ENCODE measurements at places on chromosomes 12 and 14.
A peak's percentile ranks its signal among the peaks of the same experiment; 100 is the strongest.

DNA sequence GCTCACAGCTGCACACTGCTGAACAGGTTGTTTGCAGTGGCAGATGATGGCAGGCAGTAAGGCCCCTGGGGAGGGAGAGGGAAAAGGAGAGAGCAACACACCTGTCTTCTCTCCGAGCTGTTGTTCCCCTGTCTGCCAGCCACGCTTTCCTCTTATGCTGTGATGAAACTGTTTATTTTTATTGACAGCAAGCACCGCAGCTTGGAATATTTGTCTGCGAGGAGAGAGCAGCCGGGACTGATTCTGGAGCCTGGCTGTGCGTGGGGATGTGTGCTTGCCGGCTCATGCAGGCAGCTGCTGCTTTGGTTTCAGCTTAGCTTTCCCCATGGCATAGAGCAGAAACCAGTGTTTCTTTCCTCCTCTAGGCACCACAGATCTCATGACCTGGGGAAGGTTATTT, 58.7 kb upstream of the KCNA5 start:
- no peak for DNase-seq

GRCh38 chr12:10033783-10034545, 3.5 kb downstream of the CLEC9A start:
- no peak for DNase-seq

DNA sequence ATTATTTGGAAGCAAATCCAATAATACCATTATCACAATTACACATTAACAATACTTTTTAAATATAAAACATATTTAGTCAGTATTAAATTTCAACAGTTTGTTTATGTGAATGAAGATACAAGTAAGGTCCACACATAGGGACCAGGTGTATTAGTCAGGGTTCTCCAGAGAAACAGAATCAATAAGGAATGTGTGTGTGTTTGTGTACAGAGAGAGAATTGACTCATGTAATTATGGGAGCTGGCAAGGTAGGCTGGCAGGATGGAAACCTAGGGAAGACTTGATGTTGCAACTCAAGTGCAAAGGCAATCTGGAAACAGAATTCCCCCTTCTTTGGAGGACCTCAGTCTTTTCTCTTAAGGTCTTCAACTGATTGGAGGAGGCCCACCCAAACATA, 123.2 kb upstream of the OTX2 start:
- no peak for DNase-seq

GRCh38 chr12:123232472-123232806, 502 bp downstream of the MPHOSPH9 start:
- no peak for DNase-seq

- no peak for DNase-seq
Measured at GRCh38 chr12:562634-563033, 100.6 kb downstream of the NINJ2 start.

- DNase-seq: no peak
Measured at GRCh38 chr14:74240794-74241651, 1.8 kb downstream of the VSX2 start.

DNA sequence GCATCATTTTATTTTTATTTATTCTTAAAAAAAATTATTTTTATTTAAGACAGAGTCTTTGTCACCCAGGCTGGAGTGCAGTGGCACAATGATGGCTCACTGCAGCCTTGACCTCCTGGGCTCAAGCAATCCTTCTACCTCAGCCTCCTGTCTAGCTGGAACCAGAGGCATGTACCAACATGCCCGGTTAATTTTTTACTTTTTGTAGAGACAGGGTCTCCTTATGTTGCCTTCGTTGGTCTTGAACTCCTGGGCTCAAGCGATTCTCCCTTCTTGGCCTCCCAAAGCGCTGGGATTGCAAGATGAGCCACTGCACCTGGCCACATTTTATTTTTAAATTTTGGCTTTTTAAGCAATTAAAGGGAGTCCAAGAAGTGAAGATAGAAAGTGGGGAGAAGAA, 21.4 kb downstream of the TTC6 start:
- no peak for DNase-seq

DNA sequence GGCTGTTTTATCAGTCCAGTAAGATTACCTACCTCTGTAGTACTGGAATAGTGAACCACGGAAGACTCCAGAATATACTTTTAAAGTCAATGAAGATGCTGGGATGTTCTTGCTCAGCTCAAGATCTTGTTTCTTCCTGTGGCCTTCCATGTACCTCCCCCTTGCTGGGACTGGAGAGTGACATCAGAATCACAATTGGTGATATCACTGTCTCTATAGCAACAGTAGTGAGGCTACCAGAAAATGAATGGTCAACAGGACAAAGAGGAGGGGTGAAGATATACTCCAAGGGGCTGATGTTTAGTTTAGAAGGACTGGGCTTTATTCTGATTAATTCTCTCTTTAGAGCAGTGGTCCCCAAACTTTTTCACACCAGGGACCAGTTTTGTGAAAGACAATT, 3.8 kb downstream of the AKAP3 start:
- no peak for DNase-seq

DNA sequence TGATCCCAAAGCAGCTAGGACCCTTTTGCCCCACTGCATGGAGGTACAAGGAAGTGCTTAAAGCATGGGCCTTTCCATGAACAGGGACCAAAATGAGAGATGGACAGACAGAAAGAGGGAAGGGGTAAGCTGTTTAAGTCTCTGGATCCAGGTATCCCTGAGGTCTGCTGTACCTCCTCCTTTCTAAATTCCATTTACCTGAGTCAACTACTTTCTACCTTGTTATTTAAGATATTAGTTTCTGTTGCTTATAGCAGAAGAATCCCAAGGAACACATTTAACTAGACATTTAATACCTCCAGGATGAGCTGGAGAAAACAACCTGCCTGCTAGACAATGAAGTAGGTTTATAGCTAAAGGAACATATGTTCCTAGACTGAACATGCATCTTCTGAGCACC, 157.6 kb upstream of the TMCC3 start:
- no peak for DNase-seq

- DNase-seq: no peak
Measured at GRCh38 chr12:93025145-93026103, 96.3 kb upstream of the EEA1 start.

- no peak for DNase-seq
Measured at GRCh38 chr12:20361416-20361815, 6.9 kb upstream of the PDE3A start.

GRCh38 chr12:99498756-99499155, 148.8 kb upstream of the GARIN6 start:
- DNase-seq: peak; percentile 4

DNA sequence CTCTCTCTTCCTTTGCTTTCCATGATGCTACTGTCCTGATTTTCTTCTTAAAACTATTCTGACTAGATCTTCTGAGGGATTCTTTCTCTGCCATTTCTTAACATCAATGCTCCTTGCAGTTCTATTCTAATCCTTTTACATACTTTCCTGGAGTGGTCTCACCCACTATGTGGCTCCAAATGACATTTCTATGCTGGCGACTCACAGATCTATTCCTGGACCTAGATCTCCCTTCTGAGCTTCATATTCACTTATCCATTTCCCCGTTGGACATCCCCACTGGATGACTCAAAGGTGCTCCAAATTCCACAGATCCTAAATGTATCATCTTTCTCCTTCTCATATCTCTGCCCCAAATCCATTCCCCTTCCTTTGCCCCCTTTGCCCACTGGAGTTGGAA, 4.1 kb downstream of the TEP1 start:
- no peak for DNase-seq

DNA sequence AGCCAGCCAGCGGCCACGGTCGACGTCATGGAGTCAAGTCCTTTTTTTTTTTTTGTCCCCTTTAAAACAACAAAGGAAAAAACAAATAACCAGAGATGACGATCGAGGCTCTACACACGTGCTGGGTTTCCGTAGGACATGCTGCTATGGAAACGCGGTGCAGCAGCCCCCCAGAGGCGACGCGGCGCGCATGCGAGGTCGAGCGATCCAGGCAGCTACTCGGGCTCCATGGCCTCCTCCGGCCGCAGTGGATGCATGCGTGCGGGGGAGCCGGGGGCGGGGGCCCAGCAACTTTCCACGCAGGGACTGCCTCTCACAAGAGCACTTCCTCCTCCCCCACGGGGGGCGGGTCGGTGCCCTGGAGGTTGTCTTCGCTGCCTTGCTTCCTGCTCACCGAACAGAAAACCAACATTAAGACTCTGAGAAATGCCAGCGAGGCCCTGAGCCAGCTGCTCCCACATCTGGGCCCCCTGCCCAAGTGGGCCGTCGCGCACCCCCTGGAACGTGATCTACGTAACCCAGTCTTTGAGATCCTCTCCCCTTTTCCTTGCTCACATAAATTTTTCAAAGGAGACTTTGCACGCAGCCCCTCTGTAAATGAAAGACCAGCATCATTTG, 30.7 kb downstream of the P2RX4 start:
- DNase-seq: no peak

- DNase-seq: no peak
Measured at GRCh38 chr14:63517354-63517753, 25.8 kb downstream of the PPP2R5E start.

- no peak for DNase-seq
Measured at GRCh38 chr12:9273276-9273675, 65.1 kb upstream of the PZP start.

DNA sequence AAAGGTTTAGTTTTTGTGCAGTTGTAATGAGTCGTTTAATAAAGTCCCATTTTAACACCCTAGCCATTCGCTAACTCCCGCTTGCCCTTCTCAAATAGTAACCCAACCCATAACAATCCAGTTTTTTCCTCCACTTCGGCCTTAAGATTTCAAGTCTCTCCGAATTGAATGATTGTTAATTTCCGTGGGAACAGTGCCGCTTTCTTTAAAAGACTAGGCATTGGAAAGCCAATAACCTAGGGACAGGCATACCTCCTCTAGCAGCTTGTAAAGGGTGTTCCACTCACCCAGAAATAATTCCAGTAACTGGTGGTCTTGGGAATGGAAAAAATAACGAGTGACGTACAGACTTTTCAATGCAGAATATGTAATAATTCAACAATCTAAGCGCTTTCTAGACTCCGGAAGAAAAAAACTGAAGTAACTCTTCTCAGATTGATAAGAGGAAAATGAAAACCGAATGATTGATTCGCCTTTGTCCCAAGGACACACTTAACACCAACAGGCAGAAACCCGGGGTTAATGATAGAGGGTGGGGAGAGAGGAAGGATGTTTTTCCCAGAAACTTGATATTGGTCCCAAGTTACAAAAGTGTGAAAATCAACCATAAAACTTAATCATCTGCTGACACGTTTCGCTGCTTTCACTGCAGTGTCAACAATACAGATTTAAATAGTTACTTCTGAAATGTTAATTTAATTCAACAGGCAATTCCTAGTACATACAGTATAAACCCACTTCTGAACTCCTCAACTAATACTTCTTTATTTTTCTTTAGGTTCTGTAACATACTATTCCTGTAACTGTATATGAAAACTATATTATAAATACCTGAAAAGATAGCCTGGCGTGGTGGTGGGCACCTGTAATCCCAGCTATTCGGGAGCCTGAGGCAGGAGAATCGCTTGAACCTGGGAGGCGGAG, 1.0 kb upstream of the SINHCAF start:
- DNase-seq: no peak

GRCh38 chr12:109926016-109926415, 25.9 kb downstream of the TCHP start:
- no peak for DNase-seq

DNA sequence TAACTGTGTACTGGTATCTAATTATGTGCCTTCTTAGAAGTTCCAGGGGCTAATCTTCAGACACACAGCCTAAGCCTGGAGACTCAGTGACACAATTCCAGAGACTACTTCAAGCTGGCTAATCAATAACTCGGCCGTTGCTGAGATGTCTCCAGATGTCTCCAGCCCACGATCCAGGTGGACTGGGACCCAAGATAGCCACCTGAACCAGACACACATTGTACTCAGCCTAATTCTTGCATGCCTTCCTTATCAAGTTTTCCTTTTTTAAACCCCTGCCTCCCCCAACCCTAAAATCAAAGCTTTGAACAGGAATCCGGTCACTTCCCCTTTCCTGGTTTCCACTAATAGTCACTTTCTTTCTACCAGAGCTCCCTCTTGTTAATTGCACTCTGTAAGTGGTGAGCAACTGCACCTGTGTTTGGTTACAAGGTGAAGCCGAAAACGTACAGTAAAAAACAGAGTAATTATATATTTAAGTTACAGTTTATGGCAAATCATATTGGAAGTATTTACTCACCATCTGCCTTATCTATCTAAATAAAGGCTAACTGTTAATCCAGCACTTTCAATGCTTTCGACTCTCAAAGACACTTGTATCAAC, 39.8 kb upstream of the PTGDR start:
- DNase-seq: no peak

GRCh38 chr12:41476499-41477439, 288.6 kb downstream of the PDZRN4 start:
- DNase-seq: no peak

DNA sequence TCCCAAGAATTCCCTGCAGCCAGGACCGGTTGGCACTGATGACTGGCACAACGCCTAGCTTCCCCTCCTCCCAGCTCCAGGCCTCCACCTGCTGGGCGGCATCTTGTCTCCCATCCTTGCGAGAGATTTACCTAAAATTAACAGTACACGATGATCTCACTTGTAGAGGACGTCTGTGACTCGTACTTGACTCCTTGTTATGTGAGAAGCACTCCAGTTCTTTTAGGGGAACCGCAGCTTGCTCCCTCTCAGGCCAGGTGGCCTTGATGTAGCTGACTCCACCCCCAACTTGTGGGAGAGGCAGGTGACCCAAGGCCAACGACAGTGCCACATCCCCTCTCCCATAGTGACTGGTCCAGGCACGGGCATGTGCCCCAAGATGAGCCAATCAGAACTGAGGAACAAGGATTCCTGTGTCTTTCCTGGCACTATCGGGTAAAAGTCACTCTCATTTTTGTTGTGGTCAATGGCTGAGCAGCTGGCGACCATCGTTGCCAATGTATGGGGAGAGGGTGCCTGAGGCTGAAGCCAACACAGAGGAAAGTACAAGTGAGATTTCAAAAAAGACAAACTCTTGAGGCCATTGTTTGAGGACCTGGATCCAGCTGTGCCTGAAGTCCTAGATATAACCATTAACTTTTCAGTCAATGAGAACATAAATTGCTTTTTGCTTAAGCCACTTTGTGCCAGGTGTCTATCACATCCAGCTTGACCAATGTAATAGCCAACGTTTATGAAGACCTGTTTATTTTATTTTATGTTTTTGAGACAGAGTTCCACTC, 208.7 kb downstream of the RBM19 start:
- DNase-seq: no peak

DNA sequence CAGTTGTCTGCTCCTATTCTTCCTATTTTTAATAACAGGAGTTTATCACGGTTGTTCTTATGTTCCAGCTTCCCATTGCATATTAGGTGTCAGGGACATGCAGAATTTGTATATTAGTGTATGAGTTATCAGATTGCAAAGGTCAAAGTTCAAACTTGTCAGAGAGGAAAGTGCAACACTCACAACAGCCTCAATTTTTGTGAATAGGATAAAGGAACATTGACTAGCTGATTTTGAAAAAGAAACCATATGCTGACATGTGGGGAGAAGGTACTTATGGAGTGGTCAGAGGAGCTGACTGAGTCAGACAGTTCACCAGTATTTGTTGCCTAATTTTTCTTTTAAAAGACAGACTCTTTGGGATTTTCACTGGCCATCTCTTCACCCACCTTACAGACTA, 222.1 kb downstream of the C12orf50 start:
- DNase-seq: no peak

GRCh38 chr12:121241156-121241970, 31.4 kb downstream of the P2RX4 start:
- DNase-seq: no peak

GRCh38 chr12:57435293-57435692, 709 bp downstream of the INHBC start:
- DNase-seq: no peak

- no peak for DNase-seq
Measured at GRCh38 chr12:51669996-51670395, 79.0 kb downstream of the SCN8A start.

GRCh38 chr12:1622406-1622805, 6.6 kb upstream of the WNT5B start:
- DNase-seq: no peak
